ENCODE measurements at places on chromosomes 5 and 9.

DNA sequence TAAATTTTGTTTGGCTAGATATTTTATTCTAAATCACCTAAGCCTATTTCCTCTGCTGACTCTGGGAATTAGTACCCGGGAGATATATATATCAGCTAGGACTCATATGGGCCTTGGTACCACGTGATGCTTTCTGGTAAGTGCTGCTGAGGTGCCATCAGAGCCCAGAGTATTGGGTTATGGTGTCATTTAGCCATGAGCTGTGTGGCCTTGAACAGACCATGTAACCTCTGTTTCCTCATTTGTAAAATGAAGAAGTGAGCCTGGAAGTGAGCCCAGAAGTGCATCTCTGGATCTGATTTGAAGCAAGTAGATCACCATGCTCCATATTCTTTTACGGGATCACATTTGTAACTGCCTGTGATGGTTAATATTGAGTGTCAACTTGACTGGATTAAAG, 126.1 kb downstream of the GPBP1 start:
- no peak for DNase-seq

DNA sequence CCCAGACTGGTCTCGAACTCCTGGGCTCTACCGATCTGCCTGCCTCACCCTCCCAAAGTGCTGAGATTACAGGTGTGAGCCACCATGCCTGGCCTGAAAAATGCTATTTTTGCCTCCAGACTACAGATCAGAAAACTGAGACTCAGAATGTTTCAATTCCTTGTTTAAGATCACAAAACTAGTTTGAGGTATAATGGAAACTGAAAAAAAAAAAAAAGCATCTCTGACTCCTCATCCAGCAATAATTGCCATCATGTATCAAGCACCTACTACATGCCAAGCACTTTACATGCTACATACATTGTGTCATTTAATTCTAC, 35.6 kb downstream of the PLAC8L1 start:
- no peak for DNase-seq

- no peak for DNase-seq
Measured at GRCh38 chr5:135825373-135826220, 8.9 kb upstream of the SLC25A48 start.

- DNase-seq = no peak
Measured at GRCh38 chr5:99061711-99062110, 132.9 kb upstream of the CHD1 start.

- DNase-seq = peak; percentile 10
Measured at GRCh38 chr9:106286249-106286648, 576.7 kb upstream of the ZNF462 start.

GRCh38 chr5:171926311-171926710, 80.1 kb downstream of the FBXW11 start:
- DNase-seq = no peak

- DNase-seq = no peak
Measured at GRCh38 chr9:127866535-127866934, 10.9 kb downstream of the AK1 start.

- no peak for DNase-seq
Measured at GRCh38 chr9:99870126-99870525, 36.3 kb upstream of the STX17 start.

DNA sequence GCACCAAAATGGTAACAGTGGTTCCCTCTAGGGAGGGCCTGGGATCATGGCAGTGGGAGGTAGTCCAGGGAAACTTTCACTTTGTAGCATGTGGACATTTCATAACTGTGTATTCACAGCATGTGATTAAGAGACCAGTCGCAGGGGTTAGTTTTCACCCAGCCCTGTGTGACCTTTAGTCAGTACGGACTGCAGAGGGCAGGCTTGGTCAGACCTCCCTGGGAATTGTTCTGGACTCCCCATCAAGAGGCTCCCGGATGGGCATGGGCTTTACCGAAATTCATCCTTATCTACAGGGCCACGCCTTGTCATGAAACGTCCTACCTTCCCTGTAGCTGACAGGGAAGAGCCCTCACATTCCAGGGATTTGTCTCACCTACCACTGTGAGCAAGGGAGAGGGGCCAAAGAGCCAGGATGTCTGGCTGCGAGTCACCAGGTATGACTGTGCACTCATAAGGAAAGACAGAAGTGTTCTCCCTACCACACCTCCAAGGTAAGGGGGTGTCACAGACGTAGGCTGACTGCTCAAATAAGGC, 19.9 kb downstream of the GPX3 start:
- no peak for DNase-seq

DNA sequence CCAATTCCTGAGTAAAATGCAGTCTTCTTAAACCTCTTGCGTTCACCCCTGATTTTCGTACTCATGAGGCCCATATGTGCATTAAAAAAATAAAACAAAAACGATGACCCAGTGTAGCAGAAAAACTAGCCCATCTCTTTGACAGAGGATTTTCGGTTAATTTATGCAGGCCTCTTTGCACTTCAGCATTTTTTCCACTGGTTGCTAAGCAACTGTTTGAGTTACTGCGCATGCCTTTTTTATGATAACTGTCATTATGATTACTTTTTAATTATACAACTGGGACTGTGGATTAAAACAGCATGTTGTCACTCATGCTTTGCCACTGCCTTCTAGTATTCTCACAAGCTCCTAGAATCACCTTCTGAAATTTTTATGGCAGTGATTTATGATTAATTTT, 165.0 kb downstream of the SMARCA2 start:
- DNase-seq = no peak

DNA sequence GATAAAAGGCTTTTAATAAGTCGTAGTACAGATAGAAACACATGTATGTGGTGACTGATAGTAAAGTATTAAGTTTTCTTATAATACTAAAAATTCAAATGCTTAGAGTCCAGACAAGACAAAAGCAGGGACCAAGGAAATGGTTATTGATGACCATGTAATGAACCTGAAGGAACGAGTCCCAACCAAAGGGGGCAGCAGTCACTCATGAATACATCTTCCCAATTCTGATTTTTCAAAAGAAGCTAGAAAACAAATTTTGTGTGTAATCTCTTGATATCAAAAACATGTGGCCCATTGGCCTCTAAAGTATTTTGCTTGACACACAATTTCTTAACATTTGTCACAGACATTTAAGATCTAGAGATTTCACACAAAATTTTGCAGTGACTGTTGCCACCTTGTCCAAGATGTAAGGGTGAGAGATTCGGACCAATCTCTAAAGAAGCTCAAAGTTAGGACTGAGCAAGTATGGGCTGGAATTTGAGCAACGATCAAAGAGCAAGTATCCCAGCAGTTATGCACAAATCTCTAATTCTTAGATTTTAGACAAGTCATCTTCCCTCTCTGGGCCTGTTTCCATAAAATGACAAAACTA, 66.8 kb downstream of the ARL15 start:
- DNase-seq = no peak

DNA sequence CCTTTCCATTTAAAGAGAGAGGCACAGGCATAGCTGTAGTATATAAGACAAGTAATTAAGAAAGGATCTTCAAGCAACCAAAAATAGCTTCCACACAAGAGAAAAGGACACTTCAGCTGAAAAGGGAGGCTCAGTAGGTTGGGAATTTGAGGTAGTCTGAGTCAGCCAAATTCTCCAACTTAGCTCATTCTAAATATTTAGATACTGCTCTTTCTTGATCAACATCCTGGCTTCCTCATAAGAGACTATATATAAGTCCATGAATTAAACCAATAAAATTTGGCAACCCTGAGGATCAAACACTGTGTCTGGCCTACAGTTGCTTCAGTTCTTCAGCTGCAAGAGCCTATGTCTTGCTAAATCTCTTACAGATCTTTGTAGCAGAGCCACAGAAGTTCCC, 17.8 kb downstream of the HINT1 start:
- no peak for DNase-seq

DNA sequence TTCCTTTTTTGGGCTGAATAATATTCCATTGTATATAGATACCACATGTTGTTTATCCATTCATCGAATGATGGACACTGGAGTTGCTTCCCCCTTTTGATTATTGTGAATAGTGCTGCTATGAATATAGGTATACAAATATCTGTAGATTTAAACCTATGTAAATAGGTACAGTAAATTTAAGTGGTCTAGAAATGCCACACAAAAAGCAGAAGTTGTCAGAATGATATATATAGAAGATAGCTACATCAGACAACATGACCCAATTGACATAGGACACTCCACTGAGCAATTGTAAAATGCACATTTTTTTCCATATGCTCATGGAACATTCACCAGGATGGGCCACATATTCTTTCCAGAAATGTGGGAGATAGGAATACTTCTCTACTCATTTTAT, 77.6 kb downstream of the SMIM15 start:
- no peak for DNase-seq

DNA sequence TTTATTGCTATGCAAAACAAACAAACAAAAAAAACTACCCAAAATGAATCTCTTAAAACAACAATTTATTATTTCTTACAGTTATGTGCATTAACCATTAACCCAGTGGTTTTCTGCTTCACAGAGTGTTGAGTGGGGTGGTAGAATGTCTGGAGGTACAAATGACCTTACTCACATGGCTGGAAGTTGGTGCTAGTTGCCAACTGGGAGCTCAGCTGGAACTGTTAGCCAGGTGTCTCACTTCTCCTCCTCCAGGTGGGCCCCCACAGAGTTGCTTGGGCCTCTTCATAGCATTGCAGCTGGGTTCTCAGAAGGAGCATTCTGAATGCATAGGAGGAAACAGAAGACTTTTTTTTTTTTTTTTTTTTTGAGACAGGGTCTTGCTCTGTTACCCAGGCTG, 10.5 kb upstream of the B4GALT1 start:
- DNase-seq = no peak

- no peak for DNase-seq
Measured at GRCh38 chr9:76572151-76572550, 113.2 kb downstream of the GCNT1 start.

DNA sequence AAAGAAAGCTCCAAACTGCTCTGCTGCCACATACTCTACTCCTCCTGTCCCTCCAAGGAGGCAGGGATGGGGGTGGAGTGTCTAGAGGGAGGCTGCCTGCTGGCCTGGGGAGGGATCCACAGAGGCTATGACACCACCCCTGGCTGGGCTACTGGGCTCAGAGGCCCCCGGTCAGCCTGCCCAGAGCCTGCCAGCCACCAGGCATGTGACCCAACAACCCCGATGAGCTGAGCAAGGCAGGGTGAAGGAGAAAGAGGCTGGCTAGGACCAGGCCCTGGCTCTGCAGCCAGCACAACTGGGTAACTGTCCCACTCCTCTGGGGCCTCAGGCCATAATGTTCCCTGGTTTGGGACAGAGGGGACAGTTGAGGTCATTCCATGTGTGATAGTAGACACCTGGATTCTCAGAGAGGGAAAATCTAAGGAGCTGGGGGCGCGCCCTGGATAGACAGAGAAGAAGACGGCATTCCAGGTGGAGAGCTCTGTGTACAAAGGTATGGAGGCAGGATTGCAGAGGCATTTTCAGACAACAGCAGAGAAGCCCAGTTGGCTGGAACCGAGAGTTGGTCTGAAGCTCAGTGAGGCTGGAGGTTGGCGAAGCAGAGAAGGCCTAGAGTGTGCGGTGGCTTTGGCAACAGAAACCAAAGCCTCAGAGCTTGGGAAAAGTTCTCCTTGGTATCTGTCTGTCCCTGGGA, 33.8 kb upstream of the IL17B start:
- DNase-seq = no peak

- no peak for DNase-seq
Measured at GRCh38 chr5:86546044-86546443, 71.7 kb upstream of the COX7C start.

DNA sequence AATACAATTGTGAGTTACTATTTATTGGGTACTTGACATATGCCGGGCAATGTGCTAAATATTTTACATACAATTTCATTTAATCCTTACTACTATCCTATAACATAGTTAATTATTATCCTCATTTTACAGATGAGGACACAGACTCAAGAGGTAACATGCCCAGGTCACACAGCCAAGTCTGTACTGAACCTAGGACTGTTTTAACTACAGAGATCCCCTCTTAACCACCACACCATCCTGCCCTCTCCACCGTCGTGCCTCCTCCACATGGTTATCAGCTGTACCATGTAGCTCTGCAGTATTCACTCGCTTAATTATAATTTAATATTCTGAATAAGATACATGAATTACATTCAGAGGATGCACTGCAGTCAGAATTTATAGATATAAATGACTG, 5.3 kb downstream of the RAB14 start:
- DNase-seq = no peak

GRCh38 chr9:85430659-85431338, 311.0 kb downstream of the AGTPBP1 start:
- DNase-seq = no peak

DNA sequence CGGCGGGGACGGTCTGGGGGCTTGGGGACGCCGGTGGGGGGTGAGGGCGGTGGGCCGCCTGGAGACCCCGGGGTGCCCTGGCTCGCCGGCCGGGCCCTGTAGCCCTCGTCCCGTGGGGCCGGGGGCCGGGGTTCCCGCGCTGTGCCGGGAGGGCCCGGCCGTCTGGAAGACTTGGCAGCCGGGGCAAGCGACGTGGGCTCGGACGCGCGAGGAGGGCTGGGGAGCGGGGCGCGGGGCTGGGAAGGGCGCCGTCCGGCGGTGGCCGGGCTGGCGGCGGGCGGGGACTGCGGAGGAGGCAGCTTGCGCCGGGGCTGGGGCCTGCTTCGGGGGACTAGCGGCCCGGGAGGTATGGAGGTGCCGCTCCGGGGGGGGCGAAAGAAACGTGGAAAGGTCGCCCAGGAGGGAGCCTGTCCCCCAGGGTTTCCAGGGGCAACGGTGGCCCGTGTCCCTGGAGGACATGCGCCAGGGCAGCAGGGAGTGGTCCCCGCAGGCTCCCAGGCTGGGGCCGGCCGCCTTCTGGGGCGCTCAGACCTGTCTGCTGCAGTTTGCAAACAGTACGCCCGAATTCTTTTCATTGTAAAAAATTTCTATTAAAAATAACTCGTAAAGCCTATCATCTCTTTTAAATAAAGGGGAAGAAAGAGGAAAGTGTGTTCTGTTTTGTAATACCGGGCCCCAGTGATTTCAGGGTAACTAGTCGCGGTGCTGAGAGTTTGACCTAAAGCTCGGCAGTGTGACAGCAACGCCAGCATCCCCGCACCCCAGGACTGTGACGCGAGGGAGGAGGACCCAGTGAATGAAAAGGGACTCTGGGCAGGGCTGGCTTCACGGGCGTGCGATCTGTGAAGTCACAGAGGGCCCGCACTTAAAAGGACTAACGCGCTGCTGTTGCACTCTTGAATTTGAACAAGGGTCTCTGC, 752 bp upstream of the ANKH start:
- no peak for DNase-seq

DNA sequence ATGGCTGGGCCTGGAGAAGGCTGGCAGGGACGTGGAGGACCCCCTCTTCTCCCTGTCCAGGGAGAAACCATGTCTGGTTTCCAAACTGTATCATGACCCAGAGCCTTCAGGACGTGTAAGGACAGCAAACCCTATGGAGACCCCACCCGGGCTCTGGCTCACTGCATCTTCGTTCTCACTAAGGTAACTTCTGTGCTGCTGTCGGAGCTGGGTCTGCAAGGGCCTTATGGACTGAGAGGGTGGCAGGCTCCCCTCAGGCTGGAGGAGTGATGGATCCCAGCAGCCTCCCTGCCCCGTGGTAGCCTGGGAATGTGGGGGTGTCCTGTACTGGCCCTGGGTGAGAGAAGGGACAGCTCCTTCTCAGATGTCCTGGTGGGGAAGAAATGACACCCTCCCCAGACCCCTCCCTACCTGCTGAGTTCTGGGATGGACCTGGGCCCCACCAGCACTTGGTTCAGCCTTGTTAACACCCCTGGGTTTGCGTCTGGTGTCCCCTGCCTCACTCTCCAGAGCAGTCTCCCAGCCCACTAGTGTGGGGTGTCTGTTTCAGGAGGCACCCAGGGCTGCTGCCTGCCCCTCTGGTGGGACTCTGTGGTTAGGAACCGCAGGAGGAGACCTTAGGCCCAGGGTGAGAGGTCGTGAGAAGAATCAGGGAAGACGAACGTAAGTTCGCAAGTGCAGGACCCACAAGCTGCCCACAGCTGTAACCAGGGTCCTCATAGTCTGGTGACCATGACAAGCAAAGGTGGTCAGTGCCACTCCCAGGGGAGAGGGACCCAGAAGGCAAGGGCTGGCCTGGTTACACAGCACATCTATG, 6.6 kb downstream of the SPATA31E1 start:
- no peak for DNase-seq

Measured in D721Med (cell line).